OCI-M1 (cell line): ENCODE measurements at places on chromosomes 3 and 15.

DNA sequence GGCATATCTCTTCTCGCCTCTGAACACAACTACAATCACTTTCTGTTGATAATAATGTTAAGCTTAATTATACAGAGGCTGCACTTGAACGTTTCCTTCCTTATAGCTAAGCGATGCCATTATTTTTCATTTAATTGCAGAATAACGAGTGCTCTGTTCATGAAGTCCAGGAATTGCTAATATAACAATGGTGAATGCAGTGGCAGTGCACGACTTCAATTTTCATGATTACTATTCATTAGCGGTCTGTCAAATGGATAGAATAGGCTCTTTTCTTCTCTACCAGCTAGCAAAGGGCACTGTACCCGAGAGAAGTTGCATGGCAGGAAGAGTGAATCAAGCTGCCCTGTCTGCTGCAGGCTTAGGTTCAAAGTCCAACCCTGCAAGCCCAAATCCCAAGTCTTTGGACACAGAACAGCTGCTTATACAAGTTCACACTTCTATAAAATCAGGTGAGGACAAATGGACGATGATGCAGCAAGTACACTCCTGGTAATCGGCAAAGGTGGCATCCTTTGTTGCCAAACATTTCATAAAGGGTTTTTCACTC, 75.6 kb downstream of the PDZRN3 start:
- DNase-seq: no peak

DNA sequence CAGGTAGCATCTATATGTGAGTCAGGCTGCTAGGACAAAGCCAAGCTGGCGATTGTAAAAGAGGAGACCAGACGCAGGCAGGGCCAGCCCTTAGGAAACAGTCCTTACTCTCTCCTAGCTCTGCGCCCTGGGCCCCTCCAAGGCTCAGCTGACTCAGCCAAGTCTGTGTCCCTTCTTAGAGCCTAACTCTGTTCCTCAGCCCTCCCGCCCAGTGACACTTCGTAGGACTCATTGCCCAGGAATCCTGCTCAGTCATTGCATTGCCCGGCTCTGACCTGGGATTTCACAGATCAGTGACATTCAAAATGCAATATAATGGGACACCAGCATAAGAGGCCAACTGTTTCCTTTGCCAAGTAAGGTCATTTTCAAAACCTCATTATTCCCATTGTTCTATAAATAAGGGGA, 244.2 kb downstream of the TLE3 start:
- no peak for DNase-seq

- DNase-seq: no peak
Measured at GRCh38 chr3:64917914-64918453, 230.2 kb upstream of the ADAMTS9 start.

GRCh38 chr3:48413086-48413485, 16.8 kb downstream of the PLXNB1 start:
- DNase-seq: no peak

GRCh38 chr3:76065964-76066363, 280.6 kb upstream of the ZNF717 start:
- no peak for DNase-seq

DNA sequence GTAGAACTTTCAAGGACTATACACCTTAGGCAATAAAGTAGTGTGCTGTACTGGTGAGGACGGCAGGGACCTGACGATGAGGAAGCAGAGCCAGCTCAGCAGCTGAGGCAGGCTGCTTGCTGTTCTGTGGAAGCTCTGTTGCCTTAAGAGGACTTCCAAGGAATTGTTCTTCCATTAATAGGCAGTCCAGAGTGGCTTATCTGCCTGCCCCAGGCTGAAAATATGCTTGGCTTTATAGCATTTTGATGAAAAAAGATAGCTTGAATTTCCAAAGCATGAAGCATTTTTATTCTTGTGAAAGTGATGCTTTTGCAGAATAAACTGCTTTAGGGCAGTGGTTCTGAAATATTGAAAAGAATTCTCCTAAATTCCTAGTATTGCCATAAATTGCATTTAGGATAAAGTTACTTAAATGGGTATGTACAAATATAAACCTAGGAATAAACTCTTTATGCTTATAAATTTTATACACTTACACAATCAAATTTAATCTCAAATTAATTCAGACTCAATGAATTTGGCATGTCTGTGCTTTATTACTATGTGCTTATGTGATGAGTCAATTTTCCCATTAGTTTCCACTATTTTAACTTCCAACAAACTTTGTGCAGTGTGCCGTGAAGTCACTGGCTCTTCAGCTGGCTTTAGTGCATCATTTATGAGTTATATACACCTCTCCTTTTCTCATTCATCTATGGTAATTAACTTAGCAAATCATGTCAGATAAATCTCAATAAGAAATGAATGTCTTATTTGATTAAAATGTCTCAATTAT, 231.0 kb upstream of the RASGRP1 start:
- no peak for DNase-seq

- no peak for DNase-seq
Measured at GRCh38 chr15:53807501-53807900, 48.0 kb upstream of the WDR72 start.

DNA sequence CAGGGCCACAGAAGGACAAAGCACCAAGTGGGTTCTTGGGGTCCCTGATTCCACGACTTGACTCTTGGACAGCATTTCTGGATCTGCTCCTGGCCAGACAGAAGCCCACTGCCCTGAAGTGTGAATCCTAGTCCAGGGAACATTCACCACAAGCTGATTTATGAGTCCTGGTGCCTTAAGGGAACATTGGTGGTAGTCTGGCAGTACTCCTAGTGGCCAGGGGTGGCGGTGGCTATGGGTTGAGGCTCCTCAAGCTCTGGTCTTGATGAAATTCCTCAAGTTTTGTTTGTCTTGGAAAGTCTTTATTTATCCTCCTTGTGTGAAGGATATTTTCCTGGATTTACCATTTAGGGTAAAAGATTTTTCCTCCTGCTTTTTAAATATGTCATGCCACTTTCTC, 307.5 kb downstream of the PYDC2 start:
- DNase-seq: no peak

- DNase-seq: no peak
Measured at GRCh38 chr3:181626036-181626435, 85.7 kb upstream of the SOX2 start.

DNA sequence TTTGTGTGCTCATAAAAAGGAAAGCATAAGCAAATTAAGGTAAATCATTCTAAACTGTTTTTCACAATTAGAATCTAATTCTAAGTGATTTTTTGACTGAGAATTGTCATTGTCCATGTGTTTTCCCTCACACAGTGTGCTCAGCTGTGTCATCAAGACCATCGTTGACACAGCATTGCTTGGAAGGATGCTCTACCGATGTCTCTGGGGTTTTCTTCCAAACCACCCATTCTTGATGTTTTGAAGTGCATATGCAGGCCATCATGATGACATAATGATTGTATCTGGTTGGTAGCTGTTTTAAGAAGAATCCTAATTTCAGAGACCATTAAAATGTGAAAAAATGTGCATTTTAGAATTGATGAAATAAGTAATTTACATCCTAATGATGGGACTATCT, 347.9 kb downstream of the RBMS3 start:
- DNase-seq: no peak

DNA sequence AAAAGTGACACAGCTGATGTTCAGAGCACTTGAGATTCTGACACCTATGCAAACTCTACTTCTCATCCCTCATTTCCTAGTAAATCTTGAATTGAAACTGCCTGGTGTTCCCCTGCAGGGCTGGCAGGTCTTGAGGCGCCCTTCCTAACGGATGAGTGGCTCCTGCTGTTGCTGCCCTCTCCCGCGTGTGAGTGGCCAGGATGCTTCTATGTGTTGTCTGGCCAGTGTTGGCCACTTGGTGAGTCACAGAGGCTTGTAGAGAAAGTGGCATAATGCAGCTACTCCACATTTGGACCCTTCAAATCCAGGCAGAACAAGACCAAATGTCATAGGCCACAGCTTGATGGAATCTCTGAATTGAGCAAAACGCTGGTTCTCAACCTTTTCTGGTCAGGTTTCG, 63.6 kb downstream of the MOBP start:
- DNase-seq: no peak

DNA sequence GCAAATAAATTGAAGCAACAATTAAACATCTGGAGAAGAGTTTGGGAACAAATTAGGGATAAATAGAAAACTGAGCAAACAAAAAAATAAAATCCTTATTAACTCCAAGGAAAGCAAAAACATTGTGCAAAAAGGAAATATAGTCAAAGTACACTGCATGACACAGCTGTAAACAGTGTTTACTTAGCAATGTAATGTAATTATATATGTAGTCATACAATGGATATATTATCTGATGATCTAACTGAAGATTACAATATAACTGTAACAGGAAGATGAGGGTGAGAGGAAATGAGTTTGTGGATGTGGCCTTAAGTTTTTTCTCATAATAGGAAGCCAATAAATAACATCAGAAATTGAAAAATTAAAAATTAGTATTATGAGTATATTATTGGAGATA, 42.5 kb downstream of the SCN10A start:
- DNase-seq: no peak

GRCh38 chr15:90994059-90994416, 297 bp downstream of the PRC1 start:
- no peak for DNase-seq

DNA sequence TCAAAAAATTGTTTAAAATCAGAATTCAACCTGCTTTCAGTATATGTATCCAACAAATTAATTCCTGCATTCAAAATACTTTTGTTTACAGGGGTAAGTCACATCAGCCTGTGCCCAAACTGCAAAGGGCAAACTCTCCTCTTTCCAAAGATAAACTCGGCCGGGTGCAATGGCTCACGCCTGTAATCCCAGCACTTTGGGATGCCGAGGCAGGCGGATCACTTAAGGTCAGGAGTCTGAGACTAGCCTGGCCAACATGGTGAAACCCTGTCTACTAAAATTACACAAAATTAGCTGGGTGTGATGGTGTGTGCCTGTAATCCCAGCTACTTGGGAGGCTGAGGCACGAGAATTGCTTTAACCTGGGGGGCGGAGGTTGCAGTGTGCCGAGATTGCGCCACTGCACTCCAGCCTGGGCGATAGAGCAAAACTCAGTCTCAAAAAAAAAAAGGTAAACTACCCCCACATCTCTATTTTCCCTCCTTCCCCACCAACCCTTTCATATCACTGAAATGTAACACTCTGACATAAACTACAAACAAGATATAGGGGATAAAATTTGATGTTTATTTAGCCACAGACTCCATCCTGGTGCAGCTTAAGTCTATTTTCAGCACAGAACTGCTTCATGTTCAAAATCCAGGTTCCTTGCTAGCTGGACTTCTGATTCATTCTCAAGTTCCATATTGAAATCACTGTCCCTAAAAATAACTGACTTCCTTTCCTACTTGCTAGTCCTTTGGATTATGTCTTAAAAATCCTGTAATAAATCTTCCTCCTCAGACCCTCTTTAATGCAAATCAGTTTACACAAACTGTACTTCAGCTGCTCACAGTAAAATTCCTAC, 15.4 kb downstream of the UBP1 start:
- no peak for DNase-seq

DNA sequence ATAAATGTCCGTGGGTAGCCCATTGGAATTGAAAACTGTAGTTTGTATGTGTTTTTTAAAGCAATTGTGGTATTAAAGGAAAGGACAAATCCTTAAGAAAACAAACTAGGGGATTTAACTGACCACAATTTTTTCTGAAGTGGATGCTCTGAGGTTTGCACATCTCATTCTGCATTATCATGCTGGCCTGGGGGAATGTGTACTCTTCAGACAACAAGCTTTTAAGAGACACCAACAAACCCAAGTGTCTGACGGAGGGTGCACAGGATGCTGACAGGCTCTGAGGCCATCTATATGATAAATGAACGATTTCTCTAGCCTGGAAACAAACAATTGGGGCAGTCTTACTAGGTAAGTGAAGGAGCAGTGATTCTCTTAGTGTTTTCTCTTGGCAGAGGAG, 9.1 kb downstream of the LINS1 start:
- no peak for DNase-seq

DNA sequence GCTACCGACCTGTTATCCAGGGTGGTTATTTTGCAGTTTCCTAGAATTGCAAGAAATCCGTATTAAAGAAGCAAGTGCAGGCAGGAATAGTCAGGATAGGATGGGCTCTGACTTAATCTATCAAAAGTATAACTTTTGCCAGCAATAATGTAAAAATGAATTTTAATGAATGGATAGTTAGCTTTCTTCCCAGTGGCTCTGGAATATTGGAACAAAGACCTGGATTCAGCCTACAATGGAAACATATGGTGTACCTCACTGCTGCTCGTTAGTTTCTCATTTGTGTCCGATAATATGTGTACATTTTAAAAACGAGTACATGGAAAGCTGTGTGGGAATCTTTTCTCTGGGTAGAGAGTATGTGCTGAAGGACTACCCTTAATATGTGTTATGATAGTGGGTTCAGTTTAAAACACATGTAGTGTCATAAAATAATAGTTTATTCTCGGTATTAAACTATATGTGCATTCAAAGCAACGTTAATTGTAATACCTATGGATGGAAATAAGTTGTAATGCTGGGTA, 805 bp downstream of the SERPINI1 start:
- DNase-seq: peak; percentile 43

GRCh38 chr3:188046561-188047211, 107.3 kb upstream of the LPP start:
- DNase-seq: no peak

DNA sequence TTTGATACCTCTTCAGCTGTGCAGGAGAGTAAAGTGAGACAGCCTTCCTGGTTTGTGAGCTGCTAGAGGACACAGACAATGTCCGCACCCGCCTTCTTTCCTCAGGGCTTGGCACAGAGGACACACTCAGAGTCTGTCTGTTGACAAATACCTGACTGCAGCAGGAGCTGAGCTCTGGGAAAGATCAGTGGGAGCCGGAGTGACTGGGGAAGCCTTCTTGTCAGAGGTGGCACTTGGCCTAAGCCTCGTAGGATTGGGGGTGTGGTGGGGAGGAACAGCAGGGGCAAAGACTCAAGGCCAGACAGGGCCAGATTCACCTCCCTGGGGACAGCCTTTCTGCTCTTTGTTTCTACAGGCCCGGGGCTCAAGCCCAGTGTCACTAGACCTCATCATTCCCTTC, 3.3 kb upstream of the IL17RC start:
- no peak for DNase-seq

DNA sequence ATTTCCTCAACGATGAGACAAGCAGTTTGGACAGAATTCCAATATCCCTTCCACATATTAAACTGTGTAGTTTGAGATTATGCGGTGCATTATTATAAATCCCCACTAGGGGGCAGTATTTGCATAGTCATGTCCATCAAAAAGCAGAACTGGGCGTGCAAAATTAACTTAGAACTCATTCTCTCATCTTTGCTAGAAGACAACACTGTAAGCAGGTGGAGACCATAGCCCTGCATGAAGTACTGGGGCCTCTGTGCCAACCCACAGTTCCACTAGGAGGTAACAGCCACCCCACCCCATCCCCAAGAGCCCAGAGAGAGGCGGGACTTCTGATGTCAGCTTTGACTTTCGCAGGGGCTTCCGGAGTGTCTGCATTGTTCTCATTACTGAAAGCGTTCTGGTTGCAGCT, 106.6 kb upstream of the TMC3 start:
- DNase-seq: peak; percentile 86

DNA sequence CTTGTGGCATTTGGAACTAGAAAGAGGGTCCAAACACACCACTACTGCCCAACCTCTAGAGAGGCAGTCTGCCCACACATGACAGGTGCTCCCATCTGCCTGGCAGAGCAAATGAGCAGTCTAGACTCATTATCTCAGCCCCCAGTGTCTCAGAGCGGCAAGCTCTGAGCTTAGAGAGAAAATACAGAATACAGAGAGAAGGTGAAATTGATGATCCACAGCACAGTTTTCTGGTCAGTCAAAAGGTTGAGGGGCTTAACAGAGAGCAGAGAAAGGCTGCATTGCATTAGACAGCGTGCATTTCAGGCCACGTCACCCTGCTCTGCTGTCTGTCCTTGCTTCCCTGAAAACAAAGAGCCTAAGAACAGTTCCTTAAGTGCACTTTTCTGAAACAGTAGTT, 135.1 kb downstream of the KCNMB2 start:
- DNase-seq: no peak
